ENCODE measurements at places on chromosomes 5 and 9.

DNA sequence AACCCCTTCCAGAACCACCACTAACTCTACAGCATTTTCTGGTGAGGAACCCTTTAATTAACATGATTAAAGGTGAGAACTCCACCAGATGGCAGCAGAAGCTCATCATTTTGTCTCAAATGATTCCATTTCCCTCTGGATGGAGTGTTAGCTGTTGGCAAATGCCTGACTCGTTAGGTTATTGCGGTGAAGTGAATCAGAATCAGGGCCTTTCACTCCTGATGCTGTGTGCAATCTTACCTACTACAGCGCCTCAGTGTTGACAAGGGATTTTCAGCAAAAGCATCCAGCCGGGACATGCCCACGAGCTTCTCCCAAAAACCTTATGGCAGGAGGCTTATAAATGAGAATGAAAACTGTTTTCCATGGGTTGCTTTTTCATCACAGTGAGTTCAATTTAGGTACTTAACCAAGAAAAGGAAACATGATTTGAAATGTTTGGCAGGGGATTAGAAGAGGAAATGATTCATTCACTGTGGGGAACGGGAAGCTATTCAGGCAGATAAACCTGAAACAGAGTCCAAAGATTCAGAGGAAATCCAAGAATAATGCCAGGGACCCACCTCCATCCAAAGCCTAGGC is 48.0 kb upstream of the CAST start:
- peak; percentile 90 for DNase-seq

DNA sequence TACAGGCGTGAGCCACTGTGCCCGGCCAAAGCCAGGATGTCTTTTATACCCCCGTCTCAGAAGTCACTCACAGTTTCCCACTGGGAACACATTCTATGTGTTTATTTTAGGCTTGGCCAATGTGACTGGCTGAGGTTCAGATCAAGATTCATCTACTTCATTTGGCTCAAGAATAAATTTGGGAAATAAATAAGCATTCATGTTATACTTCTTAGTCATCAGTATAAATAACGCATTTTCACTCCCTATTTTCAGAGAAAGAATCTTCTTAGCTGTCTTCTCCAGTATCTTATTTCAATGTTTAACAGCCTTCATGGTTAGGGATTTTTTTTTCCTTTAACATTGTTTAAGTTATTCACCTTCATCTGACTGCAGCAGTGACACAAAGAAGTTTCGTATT is 11.8 kb downstream of the S100Z start:
- DNase-seq = no peak

GRCh38 chr5:135028791-135029476 is 5.1 kb downstream of the PITX1 start:
- no peak for DNase-seq

GRCh38 chr9:126626127-126626925 is 12.6 kb downstream of the LMX1B start:
- DNase-seq = no peak

- peak; percentile 64 for DNase-seq
Measured at GRCh38 chr5:98927989-98928872, 576 bp downstream of the CHD1 start.

- DNase-seq = peak; percentile 30
Measured at GRCh38 chr9:31119890-31120454, 1264.5 kb upstream of the ACO1 start.

DNA sequence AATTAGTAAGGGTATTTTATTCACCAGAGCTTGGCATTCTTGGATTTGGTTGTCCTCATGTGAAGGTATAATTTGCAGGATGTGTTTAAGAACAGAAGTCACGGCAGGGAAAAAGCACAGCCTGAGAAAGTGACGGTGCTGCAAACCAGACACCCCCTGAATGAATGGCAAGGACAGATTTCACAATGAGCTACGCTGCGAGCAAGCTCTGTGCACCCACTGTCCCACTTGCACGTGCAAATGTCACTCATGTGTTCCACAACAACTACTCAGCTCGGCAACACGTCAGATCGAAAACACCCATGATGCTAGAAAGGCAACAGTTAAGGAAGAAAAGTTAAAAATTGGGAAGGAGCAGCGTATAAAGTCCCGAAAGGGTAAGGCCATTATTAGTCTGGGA is 168.9 kb downstream of the ROR2 start:
- DNase-seq = no peak

DNA sequence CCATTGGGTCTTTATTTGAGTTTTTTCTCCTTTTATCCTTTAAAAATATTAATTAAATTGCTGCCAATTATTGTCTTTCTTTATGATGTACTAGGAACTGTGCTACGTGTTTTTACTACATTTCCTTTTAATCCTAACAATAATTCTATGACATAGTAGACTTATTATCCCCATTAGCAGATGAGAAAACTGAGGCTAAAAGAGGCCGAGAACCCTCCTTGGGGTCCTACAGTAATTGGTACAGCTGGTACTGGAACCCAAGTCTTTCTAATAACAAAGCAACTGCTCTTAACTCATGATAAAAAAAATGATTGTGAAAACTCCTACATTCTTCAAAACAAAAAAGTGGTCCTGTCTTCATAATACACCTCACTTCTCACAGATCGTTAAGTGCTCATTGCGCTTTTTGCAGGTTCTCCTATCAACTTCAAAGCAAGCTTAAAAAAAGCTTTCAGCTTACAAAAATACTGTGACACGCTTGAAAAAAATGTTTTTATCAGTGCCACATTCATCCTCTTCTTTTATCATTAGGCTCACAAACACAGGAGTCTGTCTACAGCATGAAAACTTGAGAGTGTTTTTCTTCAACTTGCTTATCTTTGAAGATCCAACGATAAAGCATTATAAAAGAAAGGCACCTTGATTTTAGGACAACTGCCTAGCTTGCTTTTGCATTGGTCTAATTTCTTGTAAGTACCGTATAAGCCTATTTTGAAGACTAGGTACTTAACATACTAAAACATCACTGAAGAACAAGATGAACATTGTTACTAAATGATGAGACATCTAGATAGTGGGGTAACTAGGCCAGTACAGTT is 32.4 kb downstream of the FYB1 start:
- DNase-seq = no peak

DNA sequence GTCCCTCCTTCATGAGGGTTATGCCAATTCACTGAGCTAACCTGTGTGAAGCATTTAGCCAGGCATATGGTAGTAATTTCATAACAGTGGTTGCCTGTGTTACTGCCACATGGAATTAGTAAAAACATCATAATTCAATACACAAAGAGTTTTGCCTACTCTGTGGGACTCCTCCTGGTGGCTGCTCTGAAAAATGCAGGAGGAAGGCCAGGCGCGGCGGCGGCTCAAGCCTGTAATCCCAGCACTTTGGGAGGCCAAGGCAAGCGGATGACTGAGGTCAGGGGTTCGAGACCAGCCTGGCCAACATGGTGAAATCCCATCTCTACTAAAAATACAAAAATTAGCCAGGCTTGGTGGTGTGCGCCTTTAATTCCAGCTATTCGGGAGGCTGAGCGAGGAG is 547.3 kb downstream of the CDK5RAP2 start:
- DNase-seq = peak; percentile 3

DNA sequence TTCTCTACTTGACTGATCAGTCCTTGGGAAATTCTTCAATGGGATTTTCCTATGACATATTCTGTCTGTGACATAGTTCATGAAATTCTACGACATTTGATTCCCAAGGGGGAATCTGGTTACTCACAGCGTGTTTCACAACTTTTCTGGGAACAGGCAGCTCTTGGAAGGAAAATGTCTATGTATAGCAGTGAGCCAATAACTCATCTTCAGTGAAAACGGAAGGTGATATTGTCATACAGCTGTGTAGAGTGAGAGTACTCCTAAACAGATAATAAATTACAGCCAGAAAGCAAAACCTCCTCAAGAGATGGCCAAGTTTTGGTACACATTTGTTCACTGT is 91.4 kb downstream of the C9orf152 start:
- peak; percentile 92 for DNase-seq

DNA sequence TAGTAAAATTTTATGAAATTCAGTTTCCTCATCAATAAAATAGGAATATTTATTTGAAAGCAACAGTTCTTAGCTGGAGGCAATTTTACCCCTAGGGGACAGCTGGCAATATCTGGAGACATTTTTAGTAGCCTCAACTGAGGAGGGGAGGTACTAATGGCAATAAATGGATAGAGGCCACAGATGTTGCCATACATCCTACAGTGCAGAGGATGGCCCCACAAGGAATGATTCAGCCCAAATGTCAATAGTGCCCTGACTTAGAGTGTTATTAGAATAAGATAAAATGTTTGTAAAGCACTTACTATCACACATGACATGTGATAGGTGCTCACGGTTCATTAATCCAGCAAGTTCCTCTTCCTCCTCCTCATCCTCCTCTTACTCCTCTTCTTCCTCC is 293.6 kb downstream of the KCTD16 start:
- no peak for DNase-seq

DNA sequence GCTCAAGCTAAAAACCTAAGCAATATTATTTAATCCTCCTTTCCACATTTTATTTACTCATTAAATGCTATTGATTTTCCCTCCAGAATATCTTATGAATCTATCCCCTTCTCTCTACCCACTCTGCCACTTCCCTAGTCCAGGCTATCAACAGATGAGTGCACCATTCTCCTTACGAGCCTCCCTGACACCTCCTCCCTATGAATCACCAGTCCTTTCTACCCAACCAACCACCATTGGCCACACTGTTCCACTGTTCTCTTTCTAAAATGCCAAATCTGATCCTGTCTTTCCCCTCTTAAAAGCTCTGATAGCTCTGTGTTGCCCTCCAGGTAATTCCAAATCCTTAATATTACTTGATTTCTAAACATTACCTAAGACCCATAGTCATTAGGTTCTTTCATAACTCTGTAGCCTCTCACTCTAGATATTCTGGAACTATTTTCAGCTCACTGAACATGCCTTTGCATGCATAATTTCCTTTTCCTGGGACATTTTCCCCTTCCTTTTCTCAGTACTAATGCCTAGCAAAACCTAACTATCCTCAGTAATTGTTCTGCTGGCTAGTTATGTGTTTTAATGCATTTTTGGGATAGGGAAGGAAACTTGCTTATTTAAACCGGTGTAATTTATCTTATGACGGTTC is 126.3 kb downstream of the UNC13B start:
- DNase-seq = no peak

Measured in fibroblast of skin of scalp (primary cell).